ENCODE measurements at places on chromosomes 7 and 10.
A peak's percentile ranks its signal among the peaks of the same experiment; 100 is the strongest.

GRCh38 chr7:27767374-27767773, 27.4 kb downstream of the TAX1BP1 start:
- no peak for DNase-seq

- DNase-seq, result no peak
These were observed 397.8 kb downstream of the AUTS2 start for GRCh38 chr7:69996121-69996520.

DNA sequence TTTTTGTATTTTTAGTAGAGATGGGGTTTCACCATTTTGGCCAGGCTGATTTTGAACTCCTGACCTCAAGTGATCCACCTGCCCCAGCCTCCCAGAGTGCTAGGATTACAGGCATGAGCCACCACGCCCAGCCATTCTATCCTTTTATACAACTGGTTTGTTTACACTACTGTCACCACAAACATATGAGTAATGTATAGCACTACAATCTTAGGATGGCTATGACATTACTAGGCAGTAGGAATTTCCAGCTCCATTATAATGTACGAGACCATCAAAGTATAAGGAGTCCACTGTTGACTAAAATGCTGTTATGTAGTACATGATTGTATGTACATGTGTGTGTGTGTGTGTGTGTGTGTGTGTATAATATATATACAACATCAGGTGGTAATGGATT, 1126.1 kb upstream of the LRRN3 start:
- DNase-seq, result no peak

DNA sequence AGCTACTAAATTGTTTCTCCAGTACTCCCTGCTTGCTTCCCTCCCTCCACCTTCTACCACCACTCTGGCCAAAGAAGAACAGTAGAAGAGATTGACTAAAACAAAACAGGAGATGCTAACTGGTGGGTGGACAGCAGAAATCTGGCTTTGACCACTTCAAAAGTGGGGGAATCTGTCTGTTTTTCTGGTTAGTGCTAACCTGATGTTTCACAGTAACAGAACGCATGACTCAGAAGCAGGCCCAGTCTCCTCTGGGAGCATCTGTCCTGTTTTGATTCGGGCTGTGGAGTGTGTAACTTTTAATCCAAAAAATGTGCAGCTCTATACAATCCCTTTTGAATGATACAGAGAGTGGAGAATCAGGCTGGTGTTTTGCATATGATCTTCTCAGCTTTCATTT, 32.7 kb upstream of the ZNF438 start:
- no peak for DNase-seq

- DNase-seq, result no peak
These were observed 428.7 kb downstream of the INHBA start for GRCh38 chr7:41274179-41274578.

- no peak for DNase-seq
These were observed 108.1 kb downstream of the CCDC71L start for GRCh38 chr7:106552645-106553445.

DNA sequence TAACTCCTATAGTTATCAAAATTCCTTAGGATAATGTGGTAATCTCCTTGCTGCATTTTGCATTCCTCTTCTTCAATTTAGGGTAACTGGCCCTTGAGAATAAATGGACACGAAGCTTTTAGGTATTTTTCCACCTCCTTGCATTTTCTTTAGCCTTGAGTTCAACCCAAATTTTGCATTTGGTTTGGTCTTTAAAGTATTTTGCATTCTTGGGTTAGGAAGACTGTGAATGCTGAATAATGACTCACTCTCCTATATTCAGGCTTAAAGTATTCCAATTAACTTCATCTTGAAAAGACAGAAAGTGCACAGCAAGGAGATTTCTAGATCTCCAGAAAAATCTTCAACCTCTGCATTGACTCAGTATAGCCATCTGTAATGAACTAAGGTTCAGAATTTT, 47.3 kb downstream of the TFPI2 start:
- no peak for DNase-seq

DNA sequence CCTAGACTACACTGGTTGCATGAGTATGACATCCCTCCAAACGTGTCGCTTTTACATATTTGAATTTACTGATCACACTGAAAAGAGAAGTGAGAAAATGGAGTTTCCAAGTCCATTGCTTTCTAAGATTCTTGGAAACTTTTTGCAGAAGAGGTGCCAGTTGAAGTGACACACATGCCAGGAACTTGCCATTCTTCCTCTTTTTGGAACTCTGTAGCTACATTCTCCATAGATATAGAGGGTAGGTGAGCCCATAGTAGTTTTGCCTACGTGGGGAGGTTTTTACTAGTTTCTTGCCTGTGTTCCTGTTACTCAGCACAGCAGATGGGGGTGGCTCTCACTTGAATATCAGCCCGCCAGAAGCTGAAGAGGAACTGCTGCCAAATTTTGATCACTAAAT, 286.6 kb upstream of the NRP1 start:
- DNase-seq, result peak; percentile 51

DNA sequence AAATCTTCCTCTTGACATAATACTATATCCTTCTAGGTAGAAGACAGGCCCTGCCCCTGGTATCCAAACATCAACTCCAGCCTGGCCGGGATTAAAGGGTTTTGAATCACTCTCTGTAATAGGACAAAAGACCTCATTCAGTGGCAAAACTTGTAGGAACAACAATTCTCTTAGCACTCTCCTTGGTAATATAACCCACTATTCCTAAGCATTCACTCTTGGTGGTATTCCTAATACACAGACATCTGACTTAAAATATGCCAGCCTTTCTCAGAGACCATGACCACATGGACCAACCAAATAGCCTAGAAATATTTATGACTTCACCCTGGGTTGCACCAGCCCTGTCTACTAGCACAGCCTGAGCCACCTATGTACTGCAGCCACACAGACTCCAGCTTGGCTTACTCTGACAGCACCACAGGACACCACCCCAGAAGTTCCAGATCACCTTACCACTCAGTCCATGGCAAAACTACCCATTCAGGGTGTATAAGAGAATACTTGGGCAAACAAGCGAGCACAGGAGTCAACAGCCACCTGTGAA, 244.9 kb upstream of the NEBL start:
- no peak for DNase-seq

DNA sequence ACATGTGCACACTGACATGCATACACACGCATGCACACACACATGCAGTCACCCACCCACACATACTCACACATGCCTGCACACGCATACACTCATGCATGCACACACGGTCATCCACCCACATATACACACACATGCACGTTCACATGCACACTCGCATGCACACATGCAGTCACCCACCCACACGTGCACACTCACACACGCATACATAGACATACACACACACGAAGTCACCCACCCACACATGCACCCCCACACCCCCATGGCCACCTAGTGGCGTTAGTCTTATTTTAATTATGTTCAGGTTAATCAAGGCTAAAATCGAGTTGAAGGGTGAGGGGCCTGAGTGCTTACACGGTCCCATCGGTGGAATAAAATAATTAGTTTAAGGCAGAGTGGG, 96.8 kb downstream of the DNAJB6 start:
- DNase-seq, result no peak

GRCh38 chr7:49479936-49480544, 293.4 kb upstream of the VWC2 start:
- no peak for DNase-seq

DNA sequence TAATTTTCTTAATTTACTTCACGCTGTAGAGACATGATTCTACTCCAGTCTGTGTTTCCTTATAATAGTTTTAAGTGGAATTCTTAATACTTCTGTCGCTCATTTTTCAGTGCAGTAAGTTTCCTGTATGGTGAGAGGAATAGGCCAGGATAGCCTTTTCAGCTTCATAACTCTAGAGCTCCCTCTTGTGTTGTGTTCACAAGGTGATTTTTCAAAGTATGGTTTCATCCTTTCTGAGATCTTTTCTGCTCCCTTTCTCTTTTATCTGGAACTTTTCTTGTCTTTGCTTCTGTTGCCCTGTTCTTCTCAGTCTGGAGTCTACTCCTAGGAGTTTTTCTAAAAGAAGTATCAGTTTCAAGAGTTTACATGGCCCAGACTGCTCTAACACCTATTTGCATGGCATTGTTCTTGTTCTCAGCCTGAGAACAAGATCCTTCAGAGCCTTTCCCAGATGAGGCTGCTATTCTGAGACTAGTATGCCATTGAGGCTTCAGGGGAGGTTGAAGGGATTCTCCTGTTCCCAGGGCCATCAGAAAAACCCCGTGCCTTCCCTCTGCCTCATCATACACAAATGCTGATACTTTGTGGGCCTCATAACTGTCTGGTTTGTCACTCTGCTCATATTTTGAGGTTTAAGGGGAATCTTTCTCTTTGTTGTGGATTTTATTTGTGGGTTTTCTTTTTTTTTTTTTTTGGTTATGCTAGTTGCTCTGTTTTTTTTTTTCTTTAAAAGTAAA, 21.8 kb downstream of the NET1 start:
- no peak for DNase-seq

DNA sequence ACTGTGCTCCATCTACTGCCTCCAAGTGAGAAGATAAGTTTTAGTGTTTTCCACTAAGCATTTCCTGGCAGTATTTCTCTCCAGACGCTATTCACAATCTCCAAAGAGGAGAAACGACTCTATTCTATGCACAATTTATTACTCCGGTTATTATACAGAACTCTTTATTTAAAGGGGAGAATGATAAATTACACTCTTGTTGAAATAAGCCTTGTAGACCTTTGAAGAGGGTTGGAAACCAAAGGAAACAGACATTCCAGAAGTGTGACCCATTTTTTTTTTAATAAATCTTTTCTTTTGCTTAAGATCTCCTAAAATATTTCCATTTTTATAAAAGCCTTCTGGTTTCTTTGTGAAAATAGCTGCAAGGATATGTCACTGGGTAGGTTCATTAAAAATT, 76.1 kb upstream of the HDAC9 start:
- no peak for DNase-seq

DNA sequence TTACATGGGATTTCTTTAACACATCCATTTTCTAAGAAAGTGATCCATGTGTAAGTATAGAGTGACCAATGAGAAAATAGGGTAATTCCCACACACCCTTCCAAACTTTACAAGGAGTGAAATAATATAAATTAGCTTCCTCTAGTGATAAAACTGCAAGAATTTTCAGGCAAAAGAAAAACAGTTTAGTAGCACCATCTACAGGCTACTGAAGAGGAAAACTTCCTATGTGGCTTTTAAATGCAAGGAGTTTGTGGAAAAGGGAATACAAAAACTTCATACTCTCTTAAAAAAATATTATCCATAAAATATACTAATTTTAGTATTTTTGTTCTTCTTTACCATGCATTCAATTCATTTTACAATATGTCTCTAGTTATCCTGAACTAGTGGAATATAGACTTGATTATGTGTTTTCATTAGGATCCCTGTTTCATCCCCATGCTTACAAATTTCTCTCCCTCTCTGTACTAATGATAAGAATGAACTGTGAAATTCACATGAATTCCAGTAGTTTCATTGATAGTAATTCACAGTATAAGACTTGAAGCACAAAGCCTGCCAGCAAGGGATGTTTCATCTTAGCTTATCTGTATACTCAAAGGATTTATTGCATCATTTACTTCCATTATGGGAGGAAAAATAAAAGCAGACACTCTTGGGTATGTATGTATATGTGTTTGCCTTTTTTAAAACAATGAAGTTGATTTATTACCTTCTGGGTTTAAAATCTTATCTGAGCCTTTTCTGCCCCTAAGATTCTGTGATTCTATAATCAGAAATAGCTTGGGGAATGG, 442.9 kb downstream of the AUTS2 start:
- peak; percentile 70 for DNase-seq

GRCh38 chr10:61609701-61610100, 53.0 kb upstream of the CABCOCO1 start:
- no peak for DNase-seq

GRCh38 chr10:98621630-98622029, 174.9 kb upstream of the HPS1 start:
- no peak for DNase-seq

- DNase-seq, result no peak
These were observed 2.1 kb downstream of the COL13A1 start for GRCh38 chr10:69803809-69804208.

DNA sequence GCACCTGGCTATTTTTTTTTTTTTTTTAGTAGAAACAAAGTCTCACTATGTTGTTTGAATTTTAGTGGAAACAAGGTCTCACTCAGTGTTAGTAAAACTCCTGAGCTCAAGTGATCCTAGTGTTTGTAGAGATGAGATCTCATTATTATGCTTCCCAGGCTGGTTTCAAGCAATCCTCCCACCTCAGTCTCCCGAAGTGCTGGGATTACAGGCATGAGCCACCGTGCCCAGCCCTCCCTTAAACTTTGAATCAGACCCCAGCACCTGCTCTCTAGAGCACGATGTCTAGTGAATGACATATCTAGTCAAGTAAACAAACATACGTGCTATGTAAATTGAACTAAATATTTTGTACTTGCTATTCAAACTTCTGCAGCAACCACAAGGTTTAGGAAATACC, 105.6 kb upstream of the MYO3A start:
- no peak for DNase-seq

DNA sequence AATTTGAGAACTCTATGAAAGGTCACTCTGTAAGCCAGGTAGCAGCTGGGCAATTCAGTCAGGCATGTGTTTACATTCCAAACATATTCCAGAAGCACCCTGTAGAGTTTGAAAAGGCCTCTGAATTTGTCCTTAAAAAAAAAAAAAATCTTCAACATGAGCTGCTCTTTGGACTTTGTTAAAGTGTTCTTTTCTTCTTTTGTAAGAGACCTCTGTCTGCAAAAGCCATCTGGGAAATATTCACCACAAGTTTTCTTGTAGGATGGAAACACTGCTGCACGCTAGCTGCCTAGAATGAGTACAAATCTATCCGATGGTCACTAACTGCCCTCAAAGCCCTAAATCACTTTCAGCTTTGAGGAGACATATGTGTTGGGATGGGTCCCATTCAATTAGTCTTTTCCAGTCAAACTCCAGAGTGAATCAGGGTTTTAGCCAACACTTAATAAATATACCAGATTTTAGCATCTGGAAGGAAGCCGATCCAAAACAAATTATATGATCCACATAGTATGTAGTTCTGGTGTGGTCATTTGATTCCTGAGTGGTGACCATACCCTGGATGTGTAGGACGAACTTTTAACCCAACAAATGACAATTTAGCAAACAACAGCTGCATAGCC, 85.9 kb downstream of the CD36 start:
- DNase-seq, result peak; percentile 45

DNA sequence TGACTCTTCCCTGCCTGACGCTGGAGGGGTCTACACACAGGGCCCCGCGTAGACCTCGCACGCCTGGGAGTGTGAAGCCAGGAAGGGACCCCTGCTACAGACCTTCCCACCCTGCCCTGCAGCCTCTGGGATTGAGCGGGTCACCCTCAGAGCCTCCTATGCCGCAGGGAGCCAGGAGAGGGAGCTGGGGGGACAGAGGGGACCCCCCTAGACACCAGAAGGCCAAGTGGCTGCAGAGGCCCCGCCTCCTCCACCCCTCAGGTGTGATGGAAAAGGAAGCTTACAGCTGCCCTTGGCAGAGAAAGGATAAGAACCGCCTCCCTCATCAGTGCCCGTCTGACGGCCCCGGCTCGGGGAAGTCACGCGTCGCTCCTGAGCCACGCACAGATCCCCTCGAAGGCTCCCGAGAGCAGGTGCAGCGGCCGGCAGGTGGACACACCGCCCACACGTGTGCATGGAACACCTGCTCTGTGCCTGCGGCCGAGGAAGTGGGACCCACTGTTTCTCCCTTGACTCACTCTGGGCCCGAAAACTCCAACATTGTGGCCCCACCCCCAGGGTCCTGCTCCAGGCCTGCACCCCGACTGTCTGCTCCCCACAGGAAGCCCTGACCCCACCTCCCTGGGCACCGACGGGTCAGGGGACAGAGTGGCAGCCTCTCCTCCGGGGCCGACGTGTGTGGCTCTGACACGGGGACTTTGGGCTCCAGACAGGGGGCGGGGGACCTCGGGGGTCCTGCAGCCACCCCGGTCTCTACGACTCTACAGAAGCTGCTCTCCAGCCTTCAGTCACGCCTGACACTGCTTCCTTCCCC, 73.3 kb downstream of the MICALL2 start:
- no peak for DNase-seq

All from lung (tissue), 17 donors.